ENCODE measurements at places on chromosomes 13 and 19.

- no peak for DNase-seq
Measured at GRCh38 chr13:50611117-50611781, 232.2 kb downstream of the DLEU7 start.

- no peak for DNase-seq
Measured at GRCh38 chr13:52954838-52955237, 73.8 kb upstream of the OLFM4 start.

- DNase-seq: peak; percentile 60
Measured at GRCh38 chr19:3942790-3943409, 10.0 kb downstream of the NMRK2 start.

- DNase-seq: no peak
Measured at GRCh38 chr19:475360-475759, 14.5 kb upstream of the SHC2 start.

GRCh38 chr13:43546251-43546650 lies 240.5 kb downstream of the ENOX1 start:
- no peak for DNase-seq

DNA sequence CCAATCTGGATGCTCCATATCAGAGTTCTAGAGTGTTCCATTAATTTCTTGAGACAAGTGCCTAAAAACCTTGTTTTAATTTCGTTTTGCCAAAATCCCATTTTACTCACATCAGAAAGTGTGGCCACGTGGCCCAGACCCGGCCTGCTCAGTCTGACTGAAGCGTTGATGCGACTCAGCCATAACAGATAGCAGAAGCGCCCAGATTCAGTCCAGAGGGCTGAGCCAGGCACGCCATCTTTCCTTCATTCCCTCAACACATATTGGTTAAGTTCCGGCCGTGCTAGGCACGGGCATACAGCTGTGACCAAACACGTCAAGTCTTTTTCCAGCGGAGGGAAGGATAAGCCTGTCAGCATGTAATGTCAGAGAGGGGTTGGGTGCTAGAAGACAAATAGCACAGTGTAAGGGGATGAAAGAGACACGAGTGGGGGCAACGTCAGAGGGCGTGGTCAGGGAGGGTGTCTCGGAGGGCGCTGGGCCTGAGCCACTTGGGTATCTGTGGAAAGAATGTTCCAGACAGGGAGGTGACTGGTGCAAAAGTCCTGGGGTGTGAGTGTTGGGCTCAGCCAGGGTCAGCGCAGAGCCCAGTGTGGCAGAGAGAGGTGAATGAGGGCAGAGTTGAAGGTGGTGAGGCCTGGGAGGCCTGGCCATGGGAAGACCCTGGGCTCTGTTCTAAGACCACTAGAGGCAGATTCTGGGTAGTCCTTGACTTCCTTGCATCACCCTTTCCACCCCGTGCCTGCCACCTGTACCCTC lies 3.1 kb downstream of the F10 start:
- no peak for DNase-seq

- peak; percentile 81 for DNase-seq
Measured at GRCh38 chr19:4140237-4140711, 13.2 kb upstream of the CREB3L3 start.

GRCh38 chr13:113855931-113856715 lies 7.8 kb downstream of the GAS6 start:
- no peak for DNase-seq

DNA sequence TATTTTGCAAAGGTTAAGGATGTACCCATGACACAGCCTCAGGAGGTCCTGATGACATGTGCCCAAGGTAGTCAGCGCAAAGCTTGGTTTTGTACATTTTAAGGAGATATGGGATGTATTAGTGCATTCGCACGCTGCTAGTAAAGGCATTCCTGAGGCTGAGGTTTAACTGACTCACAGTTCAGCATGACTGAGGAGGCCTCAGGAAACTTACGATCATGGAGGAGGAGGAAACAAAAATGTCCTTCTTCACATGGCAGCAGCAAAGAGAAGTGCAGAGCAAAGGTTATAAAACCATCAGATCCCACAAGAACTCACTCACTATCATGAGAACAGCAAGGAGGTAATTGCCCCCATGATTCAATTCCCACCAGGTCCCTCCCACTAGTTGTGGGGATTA lies 1017.4 kb downstream of the EFNB2 start:
- DNase-seq: no peak

- no peak for DNase-seq
Measured at GRCh38 chr13:26406791-26407190, 150.7 kb upstream of the WASF3 start.
